ENCODE measurements at places on chromosomes 6 and 20. TPM values are rescaled to one million over a fixed set of nuclear protein-coding genes. Genes with fewer than 3 reads are reported as not detected.

The LAMP5 gene
- not detected for polyA plus RNA-seq

GRCh38 chr6:37514321-37514771 lies 14.7 kb upstream of the CCDC167 start:
- no peak for DNase-seq

The METTL24 gene
- polyA plus RNA-seq: 0.23 TPM

The MAP3K5 gene
- polyA plus RNA-seq: 3.1 TPM

The USP49 gene
- 6.9 TPM for polyA plus RNA-seq

The PBOV1 gene
- not detected for polyA plus RNA-seq

The CRISP3 gene
- polyA plus RNA-seq: 0.14 TPM

GRCh38 chr6:36219081-36219480 lies 22.5 kb downstream of the BRPF3 start:
- no peak for DNase-seq

DNA sequence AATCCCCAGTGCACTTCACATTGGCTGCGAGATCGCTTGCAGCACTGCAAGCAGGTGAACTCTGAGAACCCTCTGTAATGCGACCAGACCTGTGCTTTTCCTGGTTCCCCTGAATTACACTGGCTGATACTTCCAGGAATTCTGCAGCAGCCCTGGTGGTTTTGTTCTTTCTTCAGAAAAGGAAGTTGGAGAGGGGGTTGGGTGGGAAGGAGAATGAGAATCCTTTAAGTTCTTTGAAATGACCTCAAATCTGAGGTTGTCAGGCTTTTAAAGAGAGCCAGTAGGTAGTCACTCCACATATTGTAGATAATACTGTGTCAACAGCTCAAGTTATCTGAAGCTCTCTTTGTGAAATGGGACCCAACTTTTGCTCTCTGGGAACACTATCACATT lies 62.4 kb downstream of the GCNT2 start:
- no peak for DNase-seq

DNA sequence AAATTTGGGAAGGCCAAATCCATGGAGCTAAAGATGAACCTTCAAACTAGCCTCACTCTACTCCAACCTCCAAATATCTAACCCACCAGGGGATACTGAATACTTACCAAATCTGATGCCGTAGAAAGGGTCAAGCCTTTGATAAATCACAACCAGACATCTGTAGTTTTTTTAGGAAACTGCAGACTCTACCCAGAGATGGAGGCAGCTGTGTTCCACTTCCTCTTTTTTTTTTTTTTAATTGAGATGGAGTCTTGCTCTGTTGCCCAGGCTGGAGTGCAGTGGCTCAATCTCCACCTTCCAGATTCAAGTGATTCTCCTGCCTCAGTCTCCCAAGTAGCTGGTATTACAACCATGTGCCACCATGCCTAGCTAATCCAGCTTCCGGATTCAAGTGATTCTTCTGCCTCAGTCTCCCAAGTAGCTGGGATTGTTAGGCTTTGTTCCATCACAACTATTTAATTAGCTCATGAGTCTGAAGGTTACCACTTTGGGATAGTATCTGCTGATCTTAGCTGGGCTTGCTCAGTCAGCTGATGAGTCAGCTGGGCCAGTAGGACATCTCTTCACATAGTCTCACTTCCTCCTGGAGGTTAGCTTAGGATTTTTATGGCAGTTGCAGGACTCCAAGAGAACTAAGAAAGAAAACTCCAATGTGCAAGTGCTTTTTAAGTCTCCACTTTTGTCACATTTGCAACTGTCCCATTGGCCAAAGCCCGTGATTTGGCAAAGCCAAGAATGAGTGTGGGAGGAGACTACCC lies 13.3 kb downstream of the FRK start:
- DNase-seq: no peak

- DNase-seq: peak; percentile 51
Observed at GRCh38 chr6:87723170-87724078, 21.4 kb upstream of the AKIRIN2 start.

- no peak for DNase-seq
Observed at GRCh38 chr6:11999246-11999645, 12.9 kb upstream of the HIVEP1 start.

The TREML4 gene
- not detected for polyA plus RNA-seq

DNA sequence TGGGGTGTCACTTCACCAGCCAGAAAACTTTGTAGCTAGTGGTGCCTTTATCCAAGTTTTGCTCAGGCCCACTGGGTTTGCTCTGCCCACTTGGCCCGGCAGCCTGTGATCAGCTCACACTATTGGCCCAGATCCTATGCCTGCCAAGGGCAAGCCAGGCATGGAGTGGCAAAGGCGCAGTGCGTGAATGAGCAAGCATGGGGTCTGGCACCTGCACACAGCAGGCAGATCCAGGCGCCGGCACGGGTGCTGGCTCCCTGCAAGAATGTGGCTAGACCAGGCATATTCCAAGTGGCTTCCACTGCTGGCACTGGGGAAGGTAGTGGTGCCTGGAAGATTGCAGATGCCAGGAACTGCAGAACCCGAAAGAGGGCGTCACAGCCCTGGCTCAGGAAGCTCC lies 346.9 kb downstream of the LMBRD1 start:
- DNase-seq: no peak

GRCh38 chr6:30061858-30062458 lies 893 bp downstream of the POLR1H start:
- DNase-seq: peak; percentile 34

GRCh38 chr6:44002593-44003344 lies 124.5 kb downstream of the MRPL14 start:
- DNase-seq: peak; percentile 45

DNA sequence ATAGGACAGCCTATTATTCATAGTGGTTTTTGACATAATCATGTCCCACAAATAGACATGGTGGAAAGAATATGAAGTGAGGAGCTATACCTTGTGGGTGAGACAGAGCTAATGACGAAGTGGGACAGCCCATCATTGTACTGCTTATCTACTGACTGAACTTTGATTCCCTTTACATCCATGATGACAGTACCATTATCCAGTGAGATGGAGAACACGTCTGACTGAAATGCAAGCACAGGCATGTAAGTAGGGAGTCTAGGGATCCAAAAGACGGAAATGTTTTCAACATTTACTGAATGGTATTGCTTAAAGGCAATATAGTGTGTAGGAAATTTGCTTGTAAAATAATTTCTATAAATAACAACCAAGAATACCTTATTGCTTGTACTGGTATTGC lies 43.5 kb downstream of the FAM229B start:
- DNase-seq: no peak

The CENPW gene
- polyA plus RNA-seq: 8.8 TPM

The PEDS1 gene
- 26.5 TPM for polyA plus RNA-seq

The CCM2L gene
- polyA plus RNA-seq: 6.8 TPM

GRCh38 chr6:168381726-168382458 lies 59.1 kb upstream of the SMOC2 start:
- DNase-seq: no peak

- DNase-seq: peak; percentile 30
Observed at GRCh38 chr6:38522322-38522721, 117.4 kb downstream of the BTBD9 start.

DNA sequence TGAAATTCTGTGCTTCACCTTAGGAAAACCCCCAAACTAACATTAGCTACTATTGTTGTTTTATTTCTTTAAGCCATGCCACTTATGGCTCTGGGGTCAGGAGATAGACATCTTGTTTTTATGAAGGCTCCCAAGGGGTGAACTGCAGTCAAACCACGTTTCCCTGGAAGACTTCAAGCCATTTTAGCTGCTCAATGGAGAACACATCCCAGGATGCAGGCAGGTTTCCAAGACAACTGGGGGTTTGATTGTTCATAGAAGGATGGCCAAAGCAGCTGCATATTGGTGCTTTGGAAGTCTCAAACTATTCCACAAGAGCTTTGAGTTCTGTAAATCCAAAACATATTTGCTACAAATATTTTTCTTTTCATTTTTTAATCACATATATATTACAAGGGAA lies 818.0 kb downstream of the MAFB start:
- DNase-seq: peak; percentile 53

GRCh38 chr20:32364554-32365208 lies 6.5 kb downstream of the ASXL1 start:
- DNase-seq: no peak

The WFDC12 gene
- not detected for polyA plus RNA-seq

The CGA gene
- polyA plus RNA-seq: 0.54 TPM

DNA sequence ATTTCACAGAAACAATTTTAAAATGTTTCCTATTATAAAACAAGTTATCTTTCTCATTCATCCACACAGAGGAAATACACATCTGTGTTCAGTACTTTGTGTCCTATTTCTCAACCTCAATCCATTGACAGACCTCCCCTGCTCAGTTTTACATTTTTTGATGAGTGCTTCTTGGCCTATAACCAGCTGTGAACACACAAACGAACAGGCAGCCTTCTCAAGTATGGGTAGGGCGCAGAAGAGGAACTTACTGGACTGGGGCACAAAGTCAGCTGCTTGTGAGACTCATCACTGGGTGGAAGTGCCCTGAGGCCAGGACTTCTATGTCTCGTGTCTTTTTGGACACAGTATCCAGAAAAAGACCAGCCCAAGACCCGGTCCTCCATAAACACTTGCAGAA lies 2.8 kb downstream of the RPS6KA2 start:
- no peak for DNase-seq

DNA sequence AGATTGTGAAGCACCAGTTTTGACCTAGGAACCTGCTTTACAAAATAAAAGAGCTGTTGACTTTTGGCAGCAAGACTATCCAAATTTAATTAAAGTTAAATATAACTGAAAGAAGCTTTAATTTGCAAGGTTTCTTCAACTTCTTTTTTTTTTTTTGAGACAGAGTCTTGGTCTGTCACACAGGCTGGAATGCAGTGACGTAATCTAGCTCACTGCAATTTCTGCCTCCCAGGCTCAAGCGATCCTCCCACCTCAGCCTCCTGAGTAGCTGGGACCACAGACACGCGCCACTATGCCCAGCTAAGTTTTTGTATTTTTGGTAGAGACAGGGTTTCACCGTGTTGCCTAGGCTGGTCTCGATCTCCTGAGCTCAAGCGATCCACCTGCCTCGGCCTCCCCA lies 13.7 kb upstream of the CSE1L start:
- DNase-seq: no peak

DNA sequence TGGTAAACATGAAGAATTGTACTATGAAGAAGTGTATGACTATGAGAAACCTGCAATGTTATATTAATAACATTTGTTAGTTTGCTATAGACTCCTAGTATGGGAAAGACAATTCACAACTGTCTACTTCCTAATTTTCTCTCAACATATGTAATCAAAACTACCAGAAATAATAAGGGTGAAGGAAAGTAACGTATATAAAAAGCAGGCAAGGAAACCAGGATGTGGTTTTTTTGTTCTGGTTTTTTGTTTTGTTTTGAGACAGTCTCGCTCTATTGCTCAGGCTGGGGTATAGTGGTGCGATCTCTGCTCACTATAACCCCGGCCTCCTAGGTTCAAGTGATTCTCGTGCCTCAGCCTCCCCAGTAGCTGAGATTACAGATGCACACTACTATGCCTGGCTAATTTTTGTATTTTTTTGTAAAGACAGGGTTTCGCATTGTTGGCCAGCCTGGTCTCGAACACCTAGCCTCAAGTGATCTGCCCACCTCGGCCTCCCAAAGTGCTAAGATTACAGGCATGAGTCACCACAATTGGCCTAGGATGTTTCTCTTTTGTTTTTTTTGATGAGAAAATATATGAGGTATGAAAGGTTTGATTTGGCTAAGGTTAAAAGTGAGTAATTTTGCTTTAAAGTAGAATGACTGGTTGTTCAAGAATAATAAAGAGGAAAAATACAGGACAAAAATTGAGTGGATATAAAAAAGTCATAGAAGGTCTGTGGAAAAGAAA lies 83.1 kb downstream of the PTCHD4 start:
- DNase-seq: no peak

The RHAG gene
- 1.7 TPM for polyA plus RNA-seq

- no peak for DNase-seq
Observed at GRCh38 chr6:116562614-116563013, 8.7 kb upstream of the RWDD1 start.

GRCh38 chr20:5192570-5193431 lies 66.0 kb downstream of the CDS2 start:
- no peak for DNase-seq

DNA sequence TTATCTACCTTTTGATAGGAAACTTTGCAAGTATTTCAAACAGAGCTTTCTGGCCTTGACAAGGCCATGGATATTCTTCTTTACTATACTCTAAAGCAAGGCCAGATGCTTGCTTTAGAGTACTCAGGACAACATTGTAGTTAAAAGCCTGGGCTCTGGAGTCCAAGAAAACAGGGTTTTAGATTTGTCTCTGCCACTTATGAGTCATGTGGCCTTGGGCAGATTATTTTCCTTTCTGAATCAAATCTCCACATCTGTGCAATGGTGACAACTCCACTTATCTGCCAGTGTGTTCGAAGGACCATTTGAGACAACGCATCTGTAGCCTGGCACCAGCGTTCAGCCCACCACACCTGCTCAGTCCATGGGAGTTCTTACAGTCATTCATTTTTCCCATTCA lies 265.9 kb upstream of the RIN2 start:
- DNase-seq: no peak

DNA sequence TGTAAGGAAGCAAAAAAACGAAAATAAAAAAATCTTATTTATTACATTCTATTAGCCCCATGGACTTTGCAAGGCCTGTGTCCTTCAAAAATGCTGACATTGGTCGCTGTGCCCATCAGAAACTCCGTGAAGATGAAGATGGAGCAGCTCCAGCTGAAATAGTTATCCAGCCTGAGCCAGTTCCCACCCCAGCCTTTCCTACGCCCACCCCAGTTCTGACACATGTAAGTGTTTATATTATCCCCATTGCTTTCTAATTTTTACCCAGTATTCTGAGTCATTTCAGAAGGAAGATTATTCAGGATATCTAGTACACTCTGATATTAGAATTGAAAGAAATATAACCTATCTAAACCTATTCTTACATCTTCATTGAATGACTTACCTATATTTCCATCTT lies 217.7 kb downstream of the ARHGAP18 start:
- no peak for DNase-seq

The EEF1A2 gene
- polyA plus RNA-seq: 1,012 TPM

- no peak for DNase-seq
Observed at GRCh38 chr6:161736781-161737292, 463.0 kb upstream of the AGPAT4 start.

The BPI gene
- 0.52 TPM for polyA plus RNA-seq

GRCh38 chr20:32667027-32667426 lies 6.7 kb downstream of the C20orf203 start:
- no peak for DNase-seq

GRCh38 chr6:17662585-17662984 lies 44.1 kb downstream of the NUP153 start:
- DNase-seq: no peak

DNA sequence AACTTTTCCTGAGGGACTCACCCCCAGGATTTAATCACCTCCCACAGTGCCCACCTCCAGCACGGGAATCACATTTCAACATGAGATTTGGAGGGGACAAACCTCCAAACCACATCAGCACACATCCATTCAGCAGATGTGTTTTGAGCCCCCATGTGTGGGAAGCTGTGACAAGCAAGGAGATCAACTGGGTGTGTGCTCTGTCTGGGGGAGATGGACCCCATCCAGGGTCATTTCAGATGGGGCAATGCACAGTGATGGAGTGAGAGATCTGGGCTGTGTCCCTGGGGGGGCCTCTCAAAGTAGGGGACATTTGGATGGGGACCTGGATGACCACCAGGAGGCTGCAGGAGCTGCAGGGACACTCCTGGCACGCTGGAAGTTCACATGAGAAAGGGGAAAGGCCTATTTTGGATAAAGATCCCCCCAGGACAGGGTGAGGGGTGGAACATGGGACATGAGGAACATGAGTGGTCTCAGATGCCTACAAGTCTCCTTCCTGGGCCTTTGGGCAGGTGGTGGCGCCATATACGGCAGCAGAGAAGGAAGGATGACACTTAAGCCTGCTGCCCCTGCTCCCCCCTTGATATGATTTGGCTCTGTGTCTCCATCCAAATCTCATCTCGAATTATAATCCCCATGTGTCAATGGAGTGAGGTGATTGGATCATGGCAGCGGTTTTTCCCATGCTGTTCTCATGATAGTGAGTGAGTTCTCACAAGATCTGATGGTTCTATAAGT lies 49.6 kb downstream of the SLC2A10 start:
- no peak for DNase-seq

All from hindlimb muscle (tissue), 1 donor.